ENCODE measurements at places on chromosomes 12 and 14. TPM values are rescaled to one million over a fixed set of nuclear protein-coding genes. Genes with fewer than 3 reads are reported as not detected.

DNA sequence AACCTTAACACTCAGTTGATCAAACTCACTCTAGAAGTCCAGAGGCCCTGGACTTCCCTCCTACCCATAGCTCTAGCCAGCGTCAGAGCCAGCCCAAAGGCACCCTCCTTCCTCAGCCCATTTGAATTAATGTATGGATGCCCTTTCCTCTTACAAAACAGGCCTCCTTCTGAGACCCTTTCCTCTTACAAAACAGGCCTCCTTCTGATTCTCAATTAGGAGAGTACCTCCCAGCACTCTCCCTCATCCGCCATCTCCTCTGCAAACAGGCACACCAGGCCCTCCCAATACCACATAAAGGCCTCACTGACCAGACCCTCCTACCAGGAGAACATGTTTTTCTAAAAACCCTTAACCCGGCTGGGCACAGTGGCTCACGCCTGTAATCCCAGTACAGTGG is 65.7 kb downstream of the MOK start:
- no peak for DNase-seq

DNA sequence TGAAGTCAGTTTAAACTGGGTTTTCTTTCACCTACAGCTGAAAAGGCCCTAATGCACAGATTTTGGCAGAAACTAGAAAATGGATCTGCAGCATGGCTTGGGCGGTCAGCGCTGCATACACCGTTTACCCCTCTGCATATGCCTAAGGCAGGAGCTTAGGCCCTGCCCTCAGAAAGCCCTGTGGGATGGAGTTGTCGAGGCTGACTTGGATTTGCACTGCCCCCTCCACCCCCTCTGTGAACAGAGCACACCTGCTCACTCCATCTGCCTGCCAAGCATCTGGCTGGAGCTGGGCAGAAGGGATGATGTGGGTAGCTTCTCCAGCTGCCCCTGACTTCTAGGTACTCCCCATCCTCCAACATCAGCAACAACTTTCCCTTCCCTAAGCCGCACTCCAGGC is 41.9 kb downstream of the TTC7B start:
- no peak for DNase-seq

DNA sequence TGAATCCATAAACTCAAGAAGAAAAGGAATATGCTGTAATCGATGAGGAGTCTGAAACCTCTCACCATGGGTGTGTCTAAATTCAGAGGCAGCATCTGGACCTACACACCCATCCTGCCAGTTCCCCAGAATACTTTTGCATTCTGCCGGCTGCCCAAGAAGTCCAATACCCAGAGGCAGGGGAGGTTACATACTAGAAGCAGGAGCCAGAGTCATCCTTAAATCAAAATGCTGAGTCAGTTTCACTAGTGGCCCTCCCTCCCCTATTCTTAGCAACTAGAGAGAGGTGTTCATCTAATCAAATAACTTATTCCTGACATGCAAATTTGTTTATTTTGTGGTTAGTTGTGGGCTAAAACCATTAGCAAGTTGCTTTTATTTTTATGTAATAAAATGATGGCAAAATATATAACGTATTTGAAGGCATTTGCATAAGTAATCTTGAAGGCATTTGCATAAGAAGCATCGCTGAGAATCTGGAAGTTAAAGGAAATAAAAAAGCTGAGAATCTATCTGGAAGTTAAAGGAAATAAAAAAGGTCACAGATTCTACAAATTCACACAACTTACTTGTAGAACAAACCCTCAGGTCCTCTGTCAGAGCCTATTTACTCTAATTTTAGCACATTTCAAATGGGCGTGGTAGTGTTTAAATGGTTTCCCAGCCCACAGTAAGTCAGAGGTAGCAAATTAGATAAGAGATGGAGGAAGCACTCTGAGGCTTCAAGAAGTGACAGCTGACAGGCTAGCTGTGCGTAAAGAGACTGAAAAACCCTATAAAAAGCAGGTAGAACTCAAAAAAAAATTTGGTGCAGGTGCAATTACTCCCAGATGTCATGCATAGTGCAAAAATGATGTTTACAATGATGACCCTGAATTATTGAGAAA is 7.8 kb downstream of the BHLHE41 start:
- no peak for DNase-seq

DNA sequence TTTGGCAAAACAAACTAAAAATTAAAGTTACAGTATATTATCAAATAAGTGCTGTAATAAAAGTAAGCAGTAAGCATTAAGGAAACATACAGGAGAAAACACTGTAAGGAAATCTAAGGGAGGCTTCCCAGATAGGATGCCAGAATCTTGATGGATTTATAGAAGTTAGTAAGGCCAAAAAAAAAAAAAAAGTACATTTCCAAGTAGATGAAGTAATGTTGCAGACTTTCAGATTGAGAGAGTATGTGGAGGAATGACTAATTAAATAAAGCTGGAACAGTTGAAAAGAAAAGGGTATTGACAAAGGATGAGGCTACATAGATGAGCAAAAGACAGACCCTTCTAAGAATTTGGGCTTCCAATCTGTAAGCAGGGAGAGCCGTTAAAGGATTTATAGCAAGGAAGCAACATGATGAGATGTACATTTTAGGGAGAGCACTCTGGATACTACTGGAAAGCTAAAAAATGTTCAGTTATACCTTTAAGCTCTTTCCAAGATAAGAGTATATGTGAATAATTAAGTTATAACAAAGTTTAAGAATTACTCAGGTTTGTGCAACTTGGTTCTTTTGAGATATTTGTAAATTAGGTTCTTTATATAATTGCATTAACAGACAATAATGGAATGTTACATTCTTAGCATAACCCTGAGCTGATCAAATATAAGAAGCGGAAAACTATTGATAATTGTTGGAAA is 87.5 kb upstream of the MON2 start:
- DNase-seq = no peak

GRCh38 chr12:69947897-69948296 is 122.9 kb downstream of the MYRFL start:
- DNase-seq = no peak

DNA sequence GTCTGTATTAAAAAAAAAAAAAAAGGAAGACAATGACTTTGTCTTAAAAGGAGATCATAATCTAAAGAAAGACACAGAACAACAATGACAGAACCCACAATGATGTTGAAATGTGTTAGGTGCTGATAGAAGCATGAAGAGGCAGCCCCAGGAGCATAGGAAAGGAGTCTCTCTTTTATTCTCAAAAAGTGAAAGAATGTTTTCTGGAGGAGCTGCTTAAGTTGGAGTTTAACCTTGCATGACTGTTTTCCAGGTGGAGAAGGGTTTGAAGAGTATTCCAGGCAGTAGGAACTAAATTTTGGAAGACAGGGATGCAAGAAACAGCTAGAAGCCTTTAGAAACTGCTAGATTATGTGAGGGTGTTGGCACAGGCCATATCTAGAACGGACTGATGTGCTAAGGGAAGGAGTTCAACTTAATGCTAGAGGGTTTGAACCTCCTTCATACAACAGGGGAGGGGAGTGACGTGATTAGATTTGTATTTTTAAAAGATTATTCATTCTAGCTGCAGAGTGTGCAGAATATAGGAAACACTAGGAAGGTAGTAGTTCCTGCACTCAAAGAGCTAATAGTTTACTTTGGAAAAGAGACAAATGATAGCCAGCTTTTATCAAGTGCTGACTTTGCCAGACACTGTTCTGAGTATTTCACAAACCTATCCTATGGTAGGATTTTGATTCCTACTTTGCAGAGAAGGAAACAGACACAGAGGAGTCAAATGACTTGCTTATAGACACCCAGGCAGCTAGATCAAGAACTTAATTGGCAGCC is 4.6 kb upstream of the RPL6 start:
- no peak for DNase-seq

DNA sequence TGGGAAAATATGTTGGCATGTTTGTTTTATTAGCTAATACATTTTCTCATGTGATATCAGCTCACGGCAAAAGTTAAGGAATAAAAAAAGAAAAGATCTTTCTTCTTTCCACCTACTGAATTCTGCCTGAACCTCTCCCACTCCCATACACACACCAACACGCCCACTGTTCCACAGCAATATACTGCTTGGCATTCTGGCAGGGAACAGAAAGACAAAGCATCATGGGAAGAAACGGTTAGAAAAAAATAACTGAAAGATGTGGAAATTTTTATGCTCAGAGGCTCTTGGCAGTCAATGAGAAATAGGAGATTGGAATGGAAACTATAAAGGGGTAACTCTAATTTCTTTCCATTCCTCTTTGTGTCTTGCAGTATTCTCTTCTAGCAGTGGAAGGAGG is 268.5 kb downstream of the FOXG1 start:
- DNase-seq = no peak

The KRT6C gene
- 19.3 TPM for total RNA-seq

The MYBPC1 gene
- total RNA-seq = 2,862 TPM

The CABP1 gene
- total RNA-seq = 0.51 TPM

Data from tongue (tissue), 3 donors.